ENCODE measurements at places on chromosomes 1 and 21.

DNA sequence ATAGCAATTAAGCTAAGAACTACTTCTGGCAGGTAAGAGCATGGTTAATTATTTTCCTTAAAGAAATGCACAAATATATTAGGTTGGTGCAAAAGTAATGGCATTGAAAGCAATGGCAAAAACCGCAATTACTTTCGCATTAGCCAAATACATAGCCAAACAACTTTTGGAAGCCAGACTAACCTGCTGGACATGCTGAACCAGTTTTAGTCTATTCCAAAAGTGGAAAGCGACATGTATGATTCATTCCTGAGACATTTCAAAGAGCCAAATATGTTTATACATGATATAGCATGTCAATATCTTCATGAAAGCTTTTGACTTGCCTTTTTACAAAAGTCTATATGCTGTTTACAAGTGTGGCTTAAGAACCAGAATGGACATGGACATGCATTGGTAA is 23.4 kb upstream of the DR1 start:
- DNase-seq = no peak

GRCh38 chr1:76782809-76783208 is 84.5 kb upstream of the ST6GALNAC5 start:
- no peak for DNase-seq

DNA sequence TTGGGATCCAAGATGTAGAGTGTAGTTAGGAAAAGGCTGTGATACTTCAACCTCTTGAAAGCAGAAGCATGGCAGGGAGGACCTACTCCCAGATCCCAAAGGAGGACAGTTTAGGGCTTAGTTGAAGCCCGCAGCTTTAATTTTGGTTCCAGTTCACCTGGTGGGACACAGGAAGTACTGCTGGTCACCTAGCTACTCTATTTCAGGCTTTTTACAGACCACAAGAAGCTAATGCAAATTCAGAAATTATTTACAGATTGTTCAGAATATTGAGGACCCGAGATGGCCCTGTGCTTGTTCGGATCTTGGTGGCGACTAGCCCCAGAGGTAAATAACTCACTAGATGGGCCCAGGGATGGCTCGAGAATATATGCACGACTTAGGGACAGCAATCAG is 6.4 kb upstream of the SMCP start:
- DNase-seq = no peak

DNA sequence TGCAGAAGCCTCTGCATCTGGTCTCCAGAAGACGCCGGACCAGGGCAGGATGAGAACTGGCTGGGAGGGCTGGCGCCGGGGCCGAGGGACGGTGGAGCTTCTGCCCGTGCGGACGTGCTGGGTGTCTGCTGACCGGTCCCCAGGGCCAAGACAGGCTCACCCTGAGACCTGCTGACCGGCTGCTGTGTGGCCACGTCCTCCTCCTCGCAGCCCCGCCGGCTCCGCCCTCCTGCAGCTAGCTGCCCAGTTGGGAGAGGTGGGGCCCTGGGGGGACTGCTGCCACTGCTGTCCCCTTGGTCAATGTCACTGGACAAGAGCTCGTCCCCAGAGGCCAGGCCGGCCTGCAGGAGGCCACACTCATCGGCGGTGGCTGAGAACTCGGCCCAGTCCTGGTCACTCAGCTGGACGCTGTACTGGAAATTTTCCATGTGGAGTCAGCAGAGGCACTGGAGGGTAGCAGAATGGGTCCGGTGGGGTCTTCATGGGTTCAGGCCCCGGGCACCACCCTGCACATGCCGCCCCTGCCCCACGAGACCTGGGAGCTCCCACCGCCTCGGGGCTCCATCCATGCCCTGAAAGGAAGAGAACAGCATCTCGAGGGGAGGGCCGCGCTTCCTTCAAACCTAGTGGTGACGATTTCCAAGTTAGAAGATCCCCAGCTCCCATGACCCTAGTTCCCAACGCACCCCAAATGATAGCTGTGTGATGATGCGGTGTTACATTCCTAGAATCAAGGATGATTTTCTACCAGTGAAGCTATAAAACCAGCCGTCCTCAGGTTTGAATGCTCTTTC is 1.1 kb downstream of the PERM1 start:
- DNase-seq = no peak

DNA sequence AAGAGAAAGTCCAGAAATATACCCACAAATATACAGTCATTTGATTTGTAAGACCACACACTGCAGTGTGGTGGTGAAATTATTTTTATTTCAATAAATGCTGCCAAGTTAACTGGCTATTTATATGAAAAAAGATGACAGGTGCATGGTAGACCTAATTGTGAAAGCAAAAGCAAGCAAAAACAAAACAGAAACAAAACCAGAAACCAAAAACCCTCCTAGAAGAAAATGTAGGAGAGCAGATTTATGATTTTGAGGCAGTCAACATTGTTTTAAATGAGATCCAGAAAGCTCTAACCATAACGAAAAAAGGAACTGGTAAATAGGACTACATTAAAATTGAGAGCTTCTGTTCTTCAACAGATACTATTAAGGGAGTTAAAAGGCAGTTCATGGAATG is 303.6 kb downstream of the PRDM2 start:
- no peak for DNase-seq

DNA sequence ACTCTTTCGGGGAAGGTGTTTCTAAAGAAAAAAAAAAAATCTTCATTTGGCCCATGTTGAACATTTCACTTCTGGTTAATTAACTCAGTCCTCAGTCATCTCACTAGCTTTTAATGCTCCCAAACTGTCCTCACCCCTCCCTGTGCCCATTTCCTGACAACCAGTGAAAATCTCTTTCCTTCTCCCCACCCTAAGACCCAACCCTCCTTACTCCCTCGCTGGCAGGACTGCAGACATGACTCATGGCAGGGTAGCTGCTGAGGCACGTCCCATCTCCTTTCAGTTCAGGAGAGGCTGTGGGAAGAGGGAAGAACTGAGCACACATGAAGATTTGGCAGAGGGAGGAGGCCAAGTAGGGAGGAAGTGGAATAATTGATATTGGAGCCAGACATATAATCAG is 12.6 kb downstream of the PKP1 start:
- DNase-seq = no peak

GRCh38 chr21:26168371-26168770 is 2.2 kb downstream of the APP start:
- no peak for DNase-seq

DNA sequence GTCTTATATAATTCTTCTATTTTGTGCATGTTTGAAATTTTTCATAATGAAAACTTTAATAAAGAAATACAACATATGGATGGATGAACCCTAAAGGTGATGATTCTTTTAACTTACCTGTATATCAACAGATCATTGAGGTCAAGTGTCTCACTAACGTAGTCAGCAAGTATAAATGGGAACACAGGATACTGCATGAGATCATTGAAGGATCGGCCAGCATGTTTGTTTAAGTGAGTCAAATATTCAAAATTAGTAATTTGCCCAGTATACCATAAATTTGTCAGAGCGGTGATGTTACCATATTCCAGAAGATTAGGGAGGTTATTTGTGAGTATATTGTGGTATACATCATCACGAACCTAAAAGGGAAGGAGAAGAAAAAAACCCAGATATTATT is 71.0 kb upstream of the GNG4 start:
- no peak for DNase-seq
